ENCODE measurements at places on chromosomes 7 and 10.

- no peak for DNase-seq
Observed at GRCh38 chr7:139861803-139862202, 32.7 kb downstream of the TBXAS1 start.

DNA sequence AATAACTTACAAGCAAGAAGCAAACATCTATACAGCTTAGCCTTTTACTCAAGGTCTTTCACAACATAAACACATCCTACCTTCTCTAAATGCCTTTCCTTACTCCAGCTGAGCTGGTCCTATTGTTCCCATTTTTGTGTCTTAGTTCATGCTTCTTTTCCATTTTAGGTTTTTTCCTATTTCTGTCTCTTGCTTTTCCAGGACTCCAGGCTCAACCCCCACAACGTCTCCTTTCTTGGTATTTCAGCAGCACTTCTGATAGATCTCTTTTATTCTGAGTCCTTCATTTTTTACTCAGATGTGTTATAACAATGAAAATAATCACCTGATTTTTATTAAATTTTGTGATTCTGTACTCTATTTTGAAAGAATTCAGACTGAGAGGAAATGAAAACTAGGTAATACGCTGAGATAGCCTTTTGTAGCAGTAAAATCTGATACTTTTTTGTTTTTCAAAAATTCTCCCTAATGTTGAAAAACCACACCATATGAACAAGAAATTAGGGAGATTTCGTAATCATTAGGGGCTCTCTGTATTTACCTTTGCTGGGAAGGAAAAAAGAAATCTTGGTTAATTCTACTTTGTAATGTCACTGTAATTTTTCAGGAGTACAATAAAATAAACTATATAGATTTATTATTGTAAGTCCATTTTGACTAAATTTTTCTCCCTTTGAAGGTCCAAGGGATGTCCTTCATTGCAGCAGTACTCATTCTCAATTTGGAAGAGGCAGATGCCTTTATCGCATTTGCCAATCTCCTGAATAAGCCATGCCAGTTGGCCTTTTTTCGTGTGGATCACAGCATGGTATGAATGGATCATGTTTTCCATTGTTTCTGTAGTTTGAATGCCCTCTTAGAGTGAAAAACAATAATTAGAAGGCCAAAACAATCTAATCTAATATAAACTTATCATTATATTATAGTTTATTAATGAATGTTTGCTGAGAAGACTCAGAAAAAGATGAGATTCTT is 24.0 kb upstream of the HELLS start:
- DNase-seq, result no peak

GRCh38 chr7:133365917-133366316 is 113.0 kb downstream of the EXOC4 start:
- no peak for DNase-seq

DNA sequence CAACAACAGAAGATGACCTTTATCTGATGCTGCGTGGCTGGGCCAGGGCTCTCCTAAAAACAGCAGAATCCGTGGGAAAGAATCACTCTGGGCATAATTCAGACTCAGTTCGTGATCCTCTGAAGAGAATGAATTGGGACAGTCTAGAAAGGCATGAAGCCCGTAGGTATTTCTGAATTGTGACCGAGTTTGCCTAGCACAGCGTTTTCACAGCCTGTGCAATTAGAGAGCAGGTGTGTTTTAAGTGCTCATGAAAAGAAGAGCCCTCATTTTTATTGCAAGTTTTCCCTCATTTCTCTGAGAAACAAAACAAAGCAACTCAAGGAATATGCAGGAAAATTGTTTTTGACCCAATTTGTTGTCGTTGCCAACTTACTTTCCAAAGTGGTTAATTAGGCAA is 366.2 kb downstream of the WDR11 start:
- DNase-seq, result no peak

GRCh38 chr7:85320699-85321476 is 134.0 kb upstream of the SEMA3D start:
- DNase-seq, result no peak

- DNase-seq, result peak; percentile 79
Observed at GRCh38 chr7:135620980-135621850, 41.1 kb upstream of the STMP1 start.

GRCh38 chr7:26777385-26777784 is 87.0 kb downstream of the SKAP2 start:
- DNase-seq, result no peak

DNA sequence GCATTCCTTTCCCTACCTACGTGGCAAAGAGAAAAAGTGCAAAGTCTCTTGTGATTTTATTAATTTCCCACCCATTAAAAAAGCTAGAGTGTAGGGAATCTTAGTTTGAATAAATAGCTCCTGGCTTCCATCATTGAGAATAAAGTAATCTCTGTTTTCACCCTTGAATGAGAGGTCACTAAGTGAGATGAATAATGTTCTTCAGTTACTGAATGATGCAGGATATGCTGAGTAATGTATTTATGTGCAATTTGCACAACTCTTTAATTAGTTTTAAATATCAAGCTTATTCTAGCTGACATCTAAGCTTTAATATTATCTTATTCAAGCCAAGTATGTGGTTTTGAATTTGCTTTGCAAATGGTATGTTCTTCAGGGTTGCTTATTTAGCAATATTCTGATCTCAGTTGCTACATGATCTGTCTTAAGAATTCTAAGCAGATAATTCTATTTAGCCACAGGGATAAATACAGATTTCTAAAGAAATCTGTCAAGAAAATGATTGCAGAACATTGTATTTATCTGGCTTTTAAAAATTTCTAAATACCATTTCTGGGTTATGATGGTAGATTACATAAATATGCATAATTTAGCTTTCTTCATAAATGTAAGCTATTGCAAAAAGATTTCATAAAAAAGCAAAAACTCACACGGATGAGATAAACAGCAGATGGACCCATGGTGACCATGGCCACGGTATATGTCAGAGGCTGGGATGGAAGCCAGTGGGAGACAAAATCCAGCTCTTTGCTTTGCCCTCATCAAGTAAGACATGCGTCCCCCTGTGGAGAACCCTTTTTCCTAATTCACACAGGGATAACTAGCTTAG is 141.0 kb downstream of the MACC1 start:
- DNase-seq, result no peak

- peak; percentile 71 for DNase-seq
Observed at GRCh38 chr7:25069900-25070443, 55.1 kb downstream of the CYCS start.

DNA sequence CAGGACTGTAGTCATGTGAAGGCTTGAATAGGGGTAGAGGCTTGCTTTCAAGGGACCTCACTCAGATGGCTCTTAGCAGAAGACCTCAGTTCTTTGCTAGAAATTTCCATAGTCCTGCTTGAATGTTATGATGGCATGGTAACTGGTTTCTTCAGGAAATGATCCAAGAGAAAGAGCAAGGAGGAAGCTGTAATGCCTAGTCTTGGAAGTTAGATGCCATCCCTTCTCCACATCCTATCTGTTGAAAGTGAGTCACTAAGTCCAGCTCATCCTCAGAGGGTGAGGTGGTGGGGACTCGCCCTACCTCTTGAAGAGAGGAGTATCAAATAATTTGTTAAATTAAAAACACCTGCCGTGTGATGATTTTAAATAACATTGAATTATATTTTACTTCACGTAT is 4.6 kb downstream of the MGAM start:
- DNase-seq, result no peak

- no peak for DNase-seq
Observed at GRCh38 chr10:102802920-102803534, 34.2 kb downstream of the CYP17A1 start.

DNA sequence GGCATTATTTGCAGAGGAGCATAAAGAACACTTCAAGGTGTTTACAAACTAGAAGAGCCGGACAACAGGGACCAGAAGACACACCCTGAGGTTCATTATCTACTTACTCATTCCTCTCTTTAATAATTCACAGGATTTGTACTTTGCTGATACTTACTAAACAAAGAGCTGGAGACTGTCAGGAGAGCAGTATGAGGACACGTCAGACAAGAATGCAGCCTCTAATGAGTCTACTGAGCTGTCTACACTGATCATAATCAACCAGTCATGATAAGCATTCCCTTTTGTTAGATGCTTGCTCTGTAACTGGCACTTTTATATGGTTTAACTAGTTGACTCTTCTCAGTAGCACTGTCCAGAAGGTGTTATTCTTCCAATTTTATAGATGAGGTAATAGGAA is 243.3 kb upstream of the CDC14C start:
- no peak for DNase-seq

GRCh38 chr7:66415659-66416265 is 210.6 kb downstream of the TPST1 start:
- no peak for DNase-seq

DNA sequence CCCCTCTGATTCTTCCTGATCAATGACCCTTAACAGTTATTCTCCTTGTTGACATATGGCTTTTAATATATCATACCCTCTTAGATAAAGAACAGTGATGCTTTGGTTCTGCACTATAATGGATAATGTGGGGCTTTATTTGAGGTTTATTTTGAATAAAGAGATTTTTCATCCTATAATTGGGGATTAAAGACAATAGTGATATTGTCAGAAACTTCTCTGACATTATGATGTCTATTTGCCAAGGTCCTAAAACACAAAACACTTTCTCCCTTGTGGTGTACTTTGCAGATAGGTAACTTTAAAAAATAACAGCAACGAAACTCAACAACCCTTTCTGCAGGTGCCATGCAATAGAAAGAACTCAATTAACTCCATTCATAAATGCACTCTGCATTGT is 243.6 kb upstream of the RHOBTB1 start:
- DNase-seq, result no peak

- no peak for DNase-seq
Observed at GRCh38 chr7:44912775-44913347, 27.5 kb upstream of the PURB start.
